Left renal pelvis (tissue), 4 donors: ENCODE measurements at places on chromosomes 7 and 10. TPM values are rescaled to one million over a fixed set of nuclear protein-coding genes. Genes with fewer than 3 reads are reported as not detected.

Gene LIPF
- not detected for polyA plus RNA-seq

Gene FEZF1
- polyA plus RNA-seq: not detected

GRCh38 chr10:97961945-97962344 lies 68.5 kb downstream of the CRTAC1 start:
- DNase-seq: no peak

- DNase-seq: no peak
These were observed 116.1 kb downstream of the GPR37 start for GRCh38 chr7:124649397-124650014.

DNA sequence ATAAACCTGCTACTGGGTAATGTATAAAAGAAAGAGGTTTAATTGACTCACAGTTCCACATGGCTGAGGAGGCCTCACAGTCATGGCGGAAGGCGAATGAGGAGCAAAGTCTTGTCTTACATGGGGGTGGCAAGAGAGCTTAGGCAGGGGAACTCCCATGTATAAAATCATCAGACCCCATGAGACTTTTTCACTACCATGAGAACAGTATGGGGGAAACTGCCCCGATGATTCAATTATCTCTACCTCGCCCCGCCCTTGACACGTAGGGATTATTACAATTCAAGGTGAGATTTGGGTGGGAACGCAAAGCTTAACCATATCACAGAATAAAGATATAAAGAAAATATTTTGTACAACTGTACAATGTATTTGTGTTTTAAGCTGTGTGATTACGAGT lies 39.4 kb upstream of the PLCE1 start:
- DNase-seq: no peak
